ENCODE measurements at places on chromosomes 2 and 18.
A peak's percentile ranks its signal among the peaks of the same experiment; 100 is the strongest.

GRCh38 chr18:64118406-64118805 lies 30.5 kb downstream of the LINC00305 start:
- DNase-seq: no peak

DNA sequence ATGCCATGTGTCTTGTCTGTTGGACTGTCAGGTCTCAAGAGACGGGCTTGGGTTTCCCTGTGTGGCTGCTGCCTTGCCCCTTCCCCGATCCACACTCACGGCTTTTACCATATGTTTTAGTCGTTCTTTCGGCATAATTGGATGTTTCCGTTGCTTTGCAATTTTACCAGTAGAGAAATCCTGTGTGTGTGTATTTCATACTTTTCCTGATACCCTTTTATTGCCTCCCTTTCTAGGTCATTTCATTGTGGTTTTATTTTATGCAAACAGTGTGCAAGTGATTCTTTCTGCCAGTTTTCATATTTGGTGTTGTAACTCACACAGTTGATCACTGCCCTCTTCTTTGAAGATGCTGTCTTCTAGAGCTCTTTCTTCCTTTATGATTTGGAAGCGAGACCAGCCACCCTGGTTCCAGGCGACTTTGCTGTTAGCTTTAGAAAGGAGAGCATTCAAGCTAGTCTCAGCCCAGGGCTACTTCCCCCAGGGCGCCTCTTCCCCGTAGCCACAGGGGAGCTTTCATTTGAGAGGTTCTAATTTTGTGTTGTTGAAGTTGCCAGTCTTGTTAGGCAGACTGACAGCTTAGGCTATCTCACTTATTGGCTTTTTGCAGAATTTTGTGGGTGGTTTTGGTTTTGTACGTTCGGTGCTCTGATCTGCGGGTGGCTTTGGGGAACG lies 17.0 kb downstream of the SH3BP4 start:
- DNase-seq: no peak

DNA sequence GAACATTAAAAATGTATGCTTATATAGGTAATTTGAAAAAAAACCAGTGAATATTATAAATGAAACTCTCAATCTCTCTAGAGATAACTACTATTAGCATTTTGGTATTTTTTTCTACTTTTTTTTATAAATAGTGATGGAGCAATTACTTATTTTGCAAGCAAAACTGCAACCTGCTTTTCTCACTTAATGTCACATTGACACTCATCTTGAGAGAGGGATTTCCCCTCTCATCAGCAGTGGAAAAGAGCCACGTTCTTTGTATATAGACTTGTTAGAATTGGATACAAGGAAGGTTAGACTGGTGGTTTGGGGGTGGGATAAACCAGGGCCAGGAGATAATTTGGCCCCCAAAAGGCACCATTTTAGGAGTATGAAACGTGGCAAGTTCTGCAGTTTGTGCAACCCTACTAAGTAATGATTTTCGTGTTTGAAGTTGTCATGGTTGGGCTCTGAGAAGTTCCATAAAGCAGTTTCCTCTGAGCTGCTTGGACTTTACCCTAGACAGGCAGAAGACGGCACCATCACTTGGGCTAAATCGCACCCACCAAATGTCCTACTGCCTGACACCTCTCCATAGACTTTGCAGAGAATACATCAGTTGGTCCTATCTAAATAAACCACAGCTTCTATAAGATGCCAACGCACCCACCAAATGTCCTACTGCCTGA lies 194.0 kb downstream of the ACTR3 start:
- no peak for DNase-seq

DNA sequence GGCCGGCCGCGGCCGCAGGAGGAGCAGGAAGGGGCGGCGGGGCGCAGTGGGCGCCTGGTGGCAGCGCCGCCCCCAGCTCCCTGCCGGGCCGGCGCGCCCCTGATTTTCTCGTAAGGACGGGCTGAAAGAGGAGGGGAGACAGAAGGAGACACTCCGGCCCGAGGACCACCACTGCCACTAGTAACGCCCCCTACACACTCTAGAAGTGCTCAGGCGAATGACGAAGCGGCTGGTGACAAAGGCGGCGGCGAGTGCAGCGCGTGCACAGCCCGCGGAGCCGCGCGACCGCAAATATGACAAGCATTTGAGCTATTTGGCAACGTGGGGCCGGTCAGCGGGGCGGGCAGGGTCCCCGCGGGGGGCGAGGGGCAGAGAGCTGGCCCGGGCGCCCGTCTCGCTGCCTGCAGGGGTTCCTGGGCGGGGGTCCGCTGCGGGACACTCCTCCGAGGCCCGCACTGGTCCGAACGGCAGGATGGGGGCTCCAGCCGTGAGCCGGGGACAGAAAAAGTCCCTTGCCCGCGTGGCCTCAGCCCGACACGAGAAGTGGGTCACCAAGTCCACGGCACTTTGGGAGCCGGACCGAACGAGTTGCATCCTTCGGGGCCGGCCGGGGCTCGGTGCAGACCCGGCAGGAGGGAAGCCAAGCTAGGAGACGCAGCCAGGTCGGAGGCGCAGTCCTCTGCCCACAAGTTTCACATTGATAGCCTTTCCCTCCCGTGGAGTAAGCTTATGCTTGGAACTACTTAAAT lies 524 bp upstream of the SERTAD2 start:
- peak; percentile 56 for DNase-seq

GRCh38 chr2:69620870-69621269 lies 22.7 kb downstream of the AAK1 start:
- DNase-seq: no peak

DNA sequence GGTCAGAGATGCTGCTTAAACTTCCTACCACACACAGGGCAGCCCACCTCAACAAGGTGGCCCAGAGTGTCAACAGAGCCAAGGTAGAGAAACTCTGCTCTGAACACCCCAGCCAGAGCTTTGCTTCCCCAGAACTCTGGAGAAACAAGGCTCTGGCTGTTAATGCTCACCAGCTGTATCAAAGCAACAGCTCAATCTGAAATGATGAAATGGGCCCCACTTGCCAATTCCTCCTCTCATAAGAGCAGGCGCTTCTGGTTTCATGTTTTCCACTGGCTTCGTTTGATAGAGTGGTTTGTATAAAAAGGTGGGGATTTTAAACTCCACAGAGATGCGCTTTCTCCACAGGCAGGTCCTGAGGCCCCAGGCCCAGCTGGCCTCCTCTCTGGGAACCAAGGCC lies 60.9 kb upstream of the TFCP2L1 start:
- no peak for DNase-seq

GRCh38 chr2:1438972-1439371 lies 25.7 kb downstream of the TPO start:
- DNase-seq: no peak

DNA sequence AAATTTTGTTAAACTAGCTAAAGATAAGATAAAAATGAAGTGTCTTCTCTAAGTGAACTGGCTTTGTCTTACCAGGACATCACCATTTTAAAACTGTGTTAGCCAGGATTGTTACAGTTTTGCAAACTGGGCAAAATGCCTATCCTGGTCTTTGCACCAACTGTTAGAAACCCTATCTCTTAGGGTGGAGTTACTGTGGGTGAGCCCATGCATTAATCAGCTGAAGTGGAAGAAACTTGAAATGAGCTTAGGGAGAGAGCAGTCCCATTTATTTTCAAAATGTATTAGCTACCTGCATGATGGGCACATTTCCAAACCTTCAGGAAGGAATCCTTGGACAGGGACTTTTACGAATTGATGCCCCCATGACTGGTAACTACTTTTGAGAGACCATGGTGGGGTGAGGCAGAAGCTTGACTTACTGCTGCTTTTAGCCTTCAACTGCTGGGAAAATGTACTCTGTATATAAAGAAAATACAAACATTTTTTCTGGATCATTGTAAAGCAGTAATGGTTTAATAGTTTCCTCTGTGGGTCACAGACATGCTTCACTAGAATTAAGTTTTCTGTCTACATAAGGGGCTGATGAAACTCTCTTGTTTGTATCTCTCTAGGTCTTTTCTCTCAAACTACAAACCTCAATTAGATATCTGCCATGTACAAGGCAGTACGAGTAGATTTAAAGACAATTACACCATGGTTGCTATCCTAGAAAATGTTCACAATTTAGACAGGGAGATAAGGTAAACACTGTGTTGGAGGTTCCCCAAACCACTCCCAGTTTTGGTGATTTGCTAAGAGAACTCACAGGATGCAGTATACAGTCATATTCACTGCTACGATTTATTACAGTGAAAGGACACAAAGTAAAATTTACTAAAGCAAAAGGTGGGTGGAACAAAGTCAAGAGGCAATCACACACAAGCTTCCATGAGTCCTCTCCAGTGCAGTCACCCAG lies 321.4 kb upstream of the MMADHC start:
- DNase-seq: no peak

- no peak for DNase-seq
Measured at GRCh38 chr2:143261986-143262385, 132.8 kb downstream of the ARHGAP15 start.

GRCh38 chr2:165253178-165253577 lies 14.0 kb downstream of the SCN2A start:
- DNase-seq: no peak
